ENCODE measurements at places on chromosomes 1 and 21. TPM values are rescaled to one million over a fixed set of nuclear protein-coding genes. Genes with fewer than 3 reads are reported as not detected.
A peak's percentile ranks its signal among the peaks of the same experiment; 100 is the strongest.

- no peak for DNase-seq
Observed at GRCh38 chr1:38962113-38962512, 20.5 kb upstream of the RHBDL2 start.

DNA sequence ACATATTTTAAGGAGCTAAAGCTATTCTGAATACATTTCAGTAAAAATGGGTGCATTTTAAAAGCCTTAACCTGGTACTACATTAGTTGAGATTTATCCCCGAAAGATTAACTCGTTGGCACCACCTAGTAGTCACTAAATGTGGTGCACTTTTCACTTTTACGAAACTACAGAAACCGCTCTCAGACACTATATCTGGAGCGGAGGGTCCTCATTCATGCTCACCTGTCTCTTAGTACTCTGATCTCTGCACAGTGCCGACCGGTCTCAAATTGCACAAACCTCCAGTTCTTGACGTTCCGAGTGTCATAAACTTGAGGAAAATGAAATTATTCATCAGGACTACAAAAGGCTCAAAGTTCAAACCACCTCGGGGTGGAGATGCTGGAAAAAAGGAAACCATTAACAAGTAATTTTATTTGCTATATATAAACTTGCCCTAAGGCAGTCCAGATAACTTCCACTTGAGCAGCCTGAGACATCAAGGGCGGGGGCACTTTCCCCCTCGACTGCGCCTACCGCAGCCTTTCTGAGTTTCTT lies 722 bp downstream of the LZIC start:
- peak; percentile 41 for DNase-seq

DNA sequence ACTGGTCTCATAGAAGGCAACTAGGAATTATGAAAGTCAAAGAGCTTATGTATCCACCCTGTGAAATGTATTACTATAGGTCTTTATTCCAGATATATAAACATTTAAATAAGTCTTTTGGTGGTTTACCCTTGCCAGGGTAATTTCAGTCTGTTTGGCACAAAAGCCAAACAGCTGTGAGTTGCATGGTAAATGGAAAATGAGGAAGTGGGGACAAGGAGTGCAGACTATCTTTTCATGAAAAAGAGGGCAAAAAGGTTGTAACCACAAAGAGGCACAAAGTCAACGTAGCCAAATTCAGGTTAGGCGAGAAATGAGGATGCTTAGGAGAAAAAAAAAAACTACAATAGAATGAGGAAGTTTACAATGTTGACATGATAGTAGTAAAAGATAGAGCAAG lies 492.3 kb upstream of the PRMT6 start:
- no peak for DNase-seq

DNA sequence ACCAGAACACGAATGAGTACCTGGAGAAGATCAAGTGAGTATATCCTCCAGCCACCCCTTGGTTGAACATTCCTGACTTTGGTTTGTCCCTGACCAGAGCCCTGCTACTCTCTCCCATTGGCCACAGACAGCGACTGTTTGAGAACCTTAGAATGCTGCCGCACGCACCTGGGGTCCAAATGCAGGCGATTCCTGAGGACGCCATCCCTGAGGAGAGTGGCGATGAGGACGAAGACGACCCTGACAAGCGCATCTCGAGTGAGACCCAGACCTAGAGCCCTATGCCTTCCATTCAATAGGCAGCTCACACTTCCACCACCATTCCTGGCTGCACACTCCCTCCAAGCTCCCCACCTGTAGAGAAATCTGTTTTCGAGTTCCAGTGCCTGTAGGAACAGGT lies 4.5 kb downstream of the MARCKSL1 start:
- DNase-seq, result no peak

GRCh38 chr1:87428883-87429282 lies 100.2 kb downstream of the LMO4 start:
- no peak for DNase-seq

GRCh38 chr1:93681101-93681988 lies at the start of gene BCAR3:
BCAR3 (minus strand) TSS chr1:93681837; CDS start chr1:93674930, 6,907 bp downstream.
- DNase-seq, result peak; percentile 91

- no peak for DNase-seq
Observed at GRCh38 chr1:183363972-183364371, 54.2 kb downstream of the NMNAT2 start.

- DNase-seq, result no peak
Observed at GRCh38 chr1:24981631-24982005, 51.5 kb upstream of the RUNX3 start.

GRCh38 chr21:26852423-26852822 lies 7.2 kb upstream of the ADAMTS1 start:
- DNase-seq, result no peak

Gene LRRC38
- total RNA-seq, result not detected

Gene CAMK2N1
- total RNA-seq, result 42.2 TPM

Gene GFI1
- total RNA-seq, result 1.3 TPM

Gene DDAH1
- total RNA-seq, result 71.5 TPM

Gene NEK2
- 3.8 TPM for total RNA-seq

Gene PLEKHN1
- total RNA-seq, result 3.8 TPM

Gene PMF1
- 49.6 TPM for total RNA-seq

Gene GDAP2
- total RNA-seq, result 33.3 TPM

Gene CTSE
- 191 TPM for total RNA-seq

All from left lung (tissue), 14 donors.